ENCODE measurements at places on chromosomes 3 and 15.

DNA sequence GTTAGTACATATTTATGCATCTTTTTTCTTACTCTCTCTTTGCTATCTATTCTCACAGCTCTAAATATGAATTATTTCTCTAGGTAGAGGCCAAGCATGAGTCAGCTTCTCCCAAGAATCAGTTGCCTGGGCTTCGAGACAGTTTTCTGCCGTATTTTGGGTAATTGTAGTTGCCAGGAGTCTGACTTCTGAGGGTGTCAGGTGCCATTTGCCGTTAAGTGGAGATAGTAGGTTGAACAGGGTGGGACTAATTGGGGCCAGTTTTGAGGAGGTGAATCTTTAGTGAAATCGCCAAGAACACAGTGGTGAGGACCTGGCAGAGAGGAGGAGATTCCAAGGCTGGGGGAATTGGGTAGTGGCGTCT lies 7.8 kb upstream of the NRROS start:
- no peak for DNase-seq

DNA sequence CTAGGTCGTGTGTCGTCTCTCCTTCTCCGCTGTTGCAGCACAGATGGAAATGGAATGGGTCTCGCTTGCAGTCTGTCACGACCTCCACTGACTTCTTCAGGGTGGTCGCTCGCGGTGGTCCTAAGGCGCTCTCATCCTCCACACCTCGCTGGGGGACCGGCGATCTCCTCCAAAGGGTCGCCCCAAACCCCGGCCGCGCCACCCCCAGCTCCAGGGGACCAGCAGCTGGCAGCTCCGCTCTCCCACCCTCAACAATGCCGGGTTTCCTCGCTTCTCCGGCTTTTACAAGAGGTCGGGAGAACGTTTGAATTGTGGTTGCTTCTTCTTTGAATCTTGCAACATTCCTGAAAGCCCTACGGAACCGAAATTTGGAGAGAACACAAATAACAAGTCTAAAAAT lies 25.9 kb downstream of the SERP1 start:
- no peak for DNase-seq

DNA sequence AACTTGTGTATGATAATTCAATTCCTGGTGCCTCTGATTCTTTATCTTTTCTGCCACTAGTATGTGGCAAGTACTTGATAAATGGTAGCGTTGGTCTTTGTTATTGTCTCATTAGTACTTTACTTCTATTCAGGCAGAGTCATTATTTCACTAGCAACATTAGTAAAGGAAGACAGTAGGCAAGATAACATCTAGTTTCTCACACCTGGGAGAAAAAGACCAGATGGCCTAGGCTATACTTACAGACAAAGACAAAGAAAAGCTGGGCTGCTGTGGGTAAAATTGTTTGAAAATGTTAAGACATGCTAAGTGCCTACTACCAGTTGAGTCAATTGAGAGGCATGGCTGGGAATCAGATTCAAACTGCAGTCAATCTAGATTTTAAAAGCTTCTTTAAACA lies 198.7 kb upstream of the CMC1 start:
- DNase-seq = no peak

DNA sequence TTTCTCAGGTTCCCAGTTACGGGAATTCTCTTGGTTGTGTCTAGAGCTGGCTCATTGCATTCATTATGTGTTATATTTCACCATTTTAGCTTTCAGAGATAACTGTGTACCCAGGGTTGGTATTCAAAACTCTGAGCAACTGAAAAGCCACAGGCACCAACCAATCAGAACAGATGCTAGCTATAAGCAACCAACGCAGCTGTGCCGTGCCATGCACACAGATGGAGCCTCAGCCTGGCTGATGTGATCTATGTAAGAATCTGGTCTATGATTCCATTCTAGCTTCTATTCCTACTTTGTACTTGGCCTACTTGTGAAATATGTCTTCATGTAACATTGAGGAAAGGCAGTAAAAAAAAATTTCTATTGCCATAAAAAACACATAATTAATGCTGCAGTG lies 95.0 kb upstream of the CCDC80 start:
- no peak for DNase-seq

DNA sequence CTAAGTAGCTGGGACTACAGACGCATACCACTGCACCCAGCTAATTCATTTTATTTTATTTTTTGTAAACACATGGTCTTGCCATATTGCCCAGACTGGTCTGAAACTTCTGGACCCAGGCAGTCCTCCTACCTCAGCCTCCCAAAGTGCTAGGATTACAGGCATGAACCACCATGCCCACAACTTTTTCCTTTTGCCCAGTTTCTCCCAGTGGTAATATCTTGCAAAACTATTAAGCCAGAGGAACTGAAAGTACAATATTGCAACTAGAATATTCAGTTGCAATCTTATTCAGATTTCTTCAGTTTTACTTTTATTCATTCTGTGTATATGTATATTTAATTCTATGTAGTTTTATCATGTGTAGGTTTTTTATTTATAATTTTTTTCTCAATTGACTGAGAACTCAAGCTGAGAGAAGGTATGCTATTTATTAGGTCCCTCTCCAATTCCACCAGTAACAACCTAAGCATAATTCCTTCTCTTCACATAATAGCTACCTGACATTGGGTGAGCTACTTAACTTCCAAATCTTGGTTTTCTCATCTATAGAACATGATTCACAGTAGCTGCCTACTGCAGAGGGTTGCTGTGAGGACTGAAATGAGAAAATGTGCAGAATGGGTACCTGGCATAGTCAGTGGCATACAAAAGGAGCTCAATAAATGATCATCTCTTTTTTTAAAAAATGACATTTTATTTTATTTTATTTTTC lies 30.8 kb downstream of the KLHL18 start:
- DNase-seq = no peak

GRCh38 chr15:70491201-70491621 lies 272.1 kb downstream of the UACA start:
- no peak for DNase-seq

GRCh38 chr3:149258298-149258697 lies 36.7 kb upstream of the CP start:
- no peak for DNase-seq

DNA sequence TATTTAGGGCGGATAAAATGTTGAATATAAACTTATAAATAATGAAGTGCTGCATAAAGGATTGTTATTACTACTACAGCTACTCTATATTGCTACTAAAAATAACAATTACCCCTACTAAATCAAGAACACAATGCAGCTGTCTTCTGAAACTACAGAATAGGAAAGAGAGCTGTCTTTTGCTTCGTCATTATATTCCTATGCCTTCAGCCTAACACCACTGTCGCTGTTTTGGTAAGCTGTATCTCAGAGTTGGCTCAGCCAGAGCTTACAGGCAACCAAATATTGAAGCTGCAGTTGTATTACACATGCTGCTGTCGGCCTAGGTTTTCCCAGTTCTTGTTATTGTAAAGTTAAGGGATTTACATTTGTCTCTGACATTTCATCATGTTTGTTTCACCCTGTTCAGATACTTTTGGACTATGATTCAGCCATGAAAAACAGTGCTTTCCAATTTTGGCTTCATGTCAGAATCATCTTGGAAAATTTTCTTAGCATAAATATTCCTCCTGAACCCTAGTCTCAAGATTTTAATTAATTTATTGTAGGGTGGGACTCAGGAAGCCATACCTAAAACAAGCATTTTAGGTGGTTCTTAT lies 31.3 kb upstream of the LPP start:
- no peak for DNase-seq

GRCh38 chr3:111325160-111325718 lies 216.8 kb upstream of the CD96 start:
- no peak for DNase-seq

DNA sequence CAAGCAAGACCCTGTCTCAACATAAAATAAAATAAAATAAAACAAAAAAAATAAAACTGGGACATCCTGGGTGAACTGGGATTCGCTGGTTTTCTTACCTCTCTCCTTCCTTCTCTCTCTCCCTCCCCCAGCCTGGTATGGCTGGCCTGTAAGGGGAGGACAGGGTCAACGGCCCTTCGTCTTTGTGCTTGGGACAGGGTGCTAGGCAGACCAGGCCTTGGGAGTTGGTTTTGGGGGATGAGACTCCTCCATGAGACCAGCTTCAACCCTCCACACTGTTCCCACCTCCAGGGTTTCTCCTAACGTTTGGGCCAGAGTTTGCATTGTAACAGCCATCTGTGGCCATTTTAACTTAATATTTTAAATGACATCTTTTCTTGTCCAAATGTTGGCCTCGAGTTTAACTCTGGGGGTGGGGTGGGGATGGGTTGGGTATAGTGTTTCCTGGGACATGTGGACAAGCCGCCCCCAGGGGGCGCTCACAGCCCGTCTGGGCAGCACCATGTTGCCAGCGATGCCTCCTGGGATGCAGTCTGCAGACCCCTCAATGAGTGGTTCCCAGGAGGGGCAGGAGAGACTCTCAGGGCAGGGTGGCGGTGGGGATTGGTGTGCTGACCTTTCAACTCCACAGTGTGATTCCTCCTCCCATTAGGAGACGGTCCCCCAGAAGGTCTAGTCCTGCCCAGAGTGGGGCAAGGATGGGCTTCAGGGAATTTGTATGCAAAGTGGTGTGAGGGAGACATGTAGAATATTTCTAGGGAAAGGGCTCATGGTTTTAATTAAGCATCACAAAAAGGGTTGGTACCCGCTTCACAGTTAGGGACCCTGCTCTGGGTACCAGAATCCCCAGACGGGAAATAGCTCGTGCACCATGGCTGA lies 37.7 kb upstream of the LCTL start:
- DNase-seq = no peak

- no peak for DNase-seq
Measured at GRCh38 chr3:66267031-66267430, 46.2 kb downstream of the SLC25A26 start.

GRCh38 chr3:170584585-170585007 lies 1.3 kb downstream of the SLC7A14 start:
- no peak for DNase-seq

GRCh38 chr15:45249125-45249780 lies 2.8 kb upstream of the SLC28A2 start:
- no peak for DNase-seq

DNA sequence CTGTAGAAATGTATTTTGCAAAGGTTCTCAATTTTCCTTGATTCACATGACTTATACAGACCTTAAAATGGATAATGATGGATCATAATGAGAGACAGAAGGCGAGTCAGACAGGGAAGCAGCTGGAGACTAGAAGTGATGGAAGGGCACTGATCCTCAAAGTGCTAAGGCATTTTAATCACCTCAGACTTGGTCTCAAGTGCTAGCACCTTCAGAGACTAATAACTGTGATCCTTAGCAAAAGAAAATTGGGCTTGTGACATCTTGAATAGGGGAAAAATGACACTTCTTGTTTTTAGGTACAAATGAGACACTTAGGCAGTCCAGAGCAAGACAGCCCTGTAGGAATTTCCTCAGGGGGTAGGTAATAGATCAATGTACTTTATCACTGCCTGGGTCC lies 1011.7 kb downstream of the SQOR start:
- DNase-seq = no peak

DNA sequence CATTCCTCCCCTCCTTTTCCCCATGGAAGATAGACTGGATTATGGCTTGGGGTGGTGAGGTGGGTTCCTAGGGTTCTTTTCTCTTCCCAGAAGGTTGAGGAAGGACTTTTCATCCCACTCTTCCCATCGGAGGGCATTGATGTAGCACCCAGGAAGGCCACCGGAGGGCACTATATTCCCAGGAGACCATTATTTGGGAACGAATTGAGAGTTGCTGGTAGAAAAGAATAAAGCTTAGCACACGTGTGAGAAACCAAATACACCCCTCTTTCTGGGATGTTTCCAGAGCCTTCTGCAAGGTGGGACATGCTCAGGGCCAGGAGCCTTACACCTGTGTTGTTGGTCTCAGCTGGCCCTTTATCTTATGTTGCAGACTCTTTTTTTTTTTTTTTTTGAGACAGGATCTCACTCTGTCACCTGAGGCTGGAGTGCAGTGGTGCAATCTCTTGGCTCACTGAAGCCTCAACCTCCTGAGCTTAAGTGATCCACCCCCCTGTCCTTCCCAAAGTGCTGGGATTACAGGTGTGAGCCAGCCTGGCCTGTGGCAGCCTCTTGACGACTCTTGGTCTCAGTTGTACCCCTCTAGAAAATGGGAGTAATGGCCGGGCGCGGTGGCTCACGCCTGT lies 6.3 kb upstream of the CDC25A start:
- no peak for DNase-seq

DNA sequence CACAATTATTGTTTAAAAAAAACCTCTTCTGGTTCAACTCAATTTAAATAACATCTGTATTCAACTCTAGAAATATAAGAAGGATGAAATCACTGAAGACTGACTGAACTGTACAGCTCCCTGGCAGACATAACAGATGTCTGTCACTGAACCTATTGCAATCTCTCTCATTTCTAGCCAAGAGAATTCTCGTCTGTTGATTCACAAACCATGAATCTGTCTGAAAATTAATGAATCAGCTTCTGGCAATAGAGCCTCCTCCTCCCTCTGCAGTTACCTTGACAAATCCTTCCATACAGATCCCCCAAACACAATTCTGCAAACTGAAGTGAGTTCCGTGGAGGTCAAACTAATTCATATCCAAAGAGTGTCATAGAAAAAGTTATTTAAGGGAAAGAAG lies 561.4 kb downstream of the PYDC2 start:
- peak; percentile 78 for DNase-seq

- no peak for DNase-seq
Measured at GRCh38 chr3:41572092-41572491, 372.8 kb downstream of the CTNNB1 start.

GRCh38 chr3:100869787-100870186 lies 123.4 kb downstream of the ABI3BP start:
- no peak for DNase-seq

DNA sequence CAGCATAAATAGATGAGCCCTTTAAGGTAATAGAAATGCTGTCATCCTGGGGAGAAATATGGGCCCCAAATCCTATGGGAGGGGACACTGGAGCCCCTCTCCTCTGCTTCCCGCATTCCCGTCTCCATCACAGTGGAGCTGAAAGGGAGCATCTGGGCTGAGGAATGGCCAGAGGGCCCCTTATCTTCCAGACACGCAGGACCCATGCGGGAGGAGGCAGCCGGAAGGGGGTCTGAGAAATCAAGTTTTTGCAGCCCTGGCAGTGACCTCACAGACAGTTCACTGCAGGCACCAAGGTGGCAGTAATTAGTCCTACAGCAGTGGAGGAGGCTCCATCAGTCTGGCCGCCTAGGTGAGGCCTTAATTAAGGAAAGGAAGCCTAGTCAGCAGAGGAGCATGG lies 80.2 kb downstream of the RAB11A start:
- DNase-seq = no peak

DNA sequence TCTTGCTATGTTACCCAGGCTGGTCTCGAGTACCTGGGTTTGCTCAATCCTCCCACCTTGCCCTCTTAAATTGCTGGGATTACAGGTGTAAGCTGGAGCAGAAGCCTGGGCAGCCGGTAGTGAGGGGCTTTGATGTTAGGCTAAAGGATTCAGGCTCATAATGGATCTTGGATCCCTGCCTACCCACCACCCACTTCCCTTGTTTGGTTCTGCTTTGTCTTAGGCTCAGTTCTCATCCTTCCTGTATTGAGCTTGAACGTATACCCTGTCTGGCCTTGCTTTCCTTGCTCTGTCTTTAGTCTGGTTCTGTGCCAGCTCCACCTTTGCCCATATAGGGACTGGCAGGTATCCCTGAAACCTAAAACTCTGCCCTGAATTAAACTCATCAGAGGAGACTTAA lies 1.7 kb downstream of the PPCDC start:
- no peak for DNase-seq

Measured in HS-5 (cell line).